ENCODE measurements at places on chromosomes 7 and 10.

DNA sequence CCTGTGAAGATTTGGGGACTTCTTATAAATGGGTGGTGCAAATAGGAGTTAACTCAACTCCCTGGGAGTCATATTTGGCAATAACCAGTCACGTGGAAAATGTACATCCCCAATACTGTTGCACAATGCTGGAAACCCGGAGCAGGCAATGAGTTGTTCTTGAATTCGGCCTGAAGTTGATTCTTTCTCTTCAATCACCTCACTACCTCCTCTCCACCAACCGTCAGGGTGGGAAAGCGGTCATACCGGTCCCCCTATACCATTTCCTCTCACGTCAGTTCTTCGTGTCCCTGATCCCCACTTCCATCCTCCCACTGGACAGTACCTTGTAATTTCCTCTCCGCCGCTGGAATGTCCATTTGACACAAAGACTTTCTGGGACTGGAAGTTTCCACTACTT lies 2.8 kb downstream of the GIMAP5 start:
- no peak for DNase-seq

DNA sequence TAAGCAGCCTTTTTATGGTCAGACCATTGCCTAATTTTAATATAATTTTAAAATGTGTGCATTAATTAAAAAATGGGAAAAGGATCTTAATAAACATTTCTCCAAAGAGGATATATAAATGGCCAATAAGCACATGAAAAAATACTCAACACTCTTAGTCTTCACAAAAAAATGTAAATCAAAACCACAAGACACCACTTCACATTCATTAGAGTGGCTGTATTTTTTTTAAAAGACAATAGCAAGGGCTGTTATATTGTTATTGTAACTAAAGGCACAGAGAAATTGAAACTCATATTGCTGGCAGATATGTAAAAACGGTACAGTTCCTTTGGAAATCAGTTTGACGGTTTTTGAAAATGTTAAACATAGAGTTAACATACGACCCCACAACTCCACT lies 3.2 kb upstream of the CROT start:
- no peak for DNase-seq

DNA sequence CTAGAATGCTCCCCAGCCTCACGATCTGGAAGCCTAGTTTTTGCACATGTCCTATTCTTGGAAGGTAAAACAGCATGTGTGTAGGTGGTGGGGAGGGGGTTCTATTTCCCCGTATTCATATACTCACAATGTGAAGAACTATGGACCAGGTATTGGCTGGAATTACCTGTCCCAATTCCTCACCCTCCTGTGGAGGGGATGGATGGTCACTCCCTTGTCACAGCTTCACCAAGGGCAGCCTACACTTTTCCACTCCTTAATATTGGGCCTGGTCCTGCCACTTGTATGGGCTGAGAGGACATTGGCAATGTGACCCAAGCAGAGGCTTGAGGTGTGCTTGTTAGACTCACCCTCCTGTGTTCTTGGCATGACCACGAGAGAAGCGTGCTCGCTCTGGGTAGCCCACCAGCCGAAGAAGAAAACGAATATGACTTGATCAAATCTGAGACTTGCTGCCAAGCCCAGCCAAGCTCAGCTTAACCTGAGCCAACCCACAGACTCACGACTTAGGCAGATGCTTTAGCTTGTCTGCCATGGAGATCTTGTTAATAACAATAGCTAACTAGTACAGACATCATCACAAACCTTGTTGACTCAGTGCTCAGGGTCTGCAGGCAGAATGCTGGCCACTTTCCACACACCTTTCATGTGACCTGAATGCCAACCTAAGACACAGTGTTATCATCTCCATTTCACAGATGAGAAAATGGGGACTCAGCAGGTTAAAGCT lies 17.2 kb downstream of the ZNF488 start:
- DNase-seq: no peak

- no peak for DNase-seq
Observed at GRCh38 chr10:53579773-53580172, 807.2 kb upstream of the MBL2 start.

- no peak for DNase-seq
Observed at GRCh38 chr7:142311876-142312275, 54.0 kb upstream of the PRSS58 start.

- DNase-seq: no peak
Observed at GRCh38 chr7:81768951-81769778, 682 bp downstream of the HGF start.

GRCh38 chr10:17645621-17646345 lies 1.8 kb downstream of the STAM start:
- DNase-seq: no peak

DNA sequence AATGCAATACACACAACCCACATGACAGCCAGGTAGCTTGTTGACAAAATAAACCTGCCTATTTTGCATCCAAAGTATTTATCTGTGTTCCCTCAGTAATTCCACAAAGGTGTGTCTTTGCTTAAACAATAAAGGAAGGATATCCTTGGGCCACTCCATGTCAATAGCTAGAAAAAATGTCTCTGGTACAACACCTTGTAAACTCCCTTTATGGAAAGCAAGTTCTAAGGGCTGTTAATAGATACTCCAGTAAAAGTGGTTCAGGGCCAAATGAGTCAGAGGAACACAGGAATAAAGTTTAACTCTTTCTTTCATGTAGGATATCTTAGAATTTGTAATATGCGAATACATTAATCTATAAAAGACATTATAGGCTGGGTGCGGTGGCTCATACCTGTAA lies 96.9 kb upstream of the LRRTM3 start:
- no peak for DNase-seq

- DNase-seq: no peak
Observed at GRCh38 chr10:27911011-27911410, 87.9 kb downstream of the ODAD2 start.

DNA sequence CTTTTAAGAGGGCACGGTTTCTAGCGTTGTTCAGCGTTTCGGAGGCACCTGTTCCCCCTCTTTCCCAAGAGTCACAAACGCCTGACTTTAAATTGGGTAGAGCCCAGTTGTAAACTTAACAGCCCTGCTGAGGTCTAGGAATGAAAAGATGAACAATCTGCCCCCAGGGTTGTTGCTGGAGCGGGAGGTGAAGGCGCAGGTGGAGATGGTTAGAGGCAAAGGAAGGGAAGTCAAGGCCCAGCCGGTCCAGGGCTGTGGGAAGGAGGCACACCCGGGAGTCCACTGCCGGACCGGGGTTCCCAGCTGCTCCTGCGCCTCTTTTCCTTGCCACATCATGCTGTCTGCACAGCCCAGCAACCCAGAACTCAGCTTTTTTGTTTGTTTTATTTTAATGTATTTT lies 770 bp downstream of the PRXL2A start:
- no peak for DNase-seq

GRCh38 chr10:89916468-89917215 lies 215.3 kb downstream of the KIF20B start:
- DNase-seq: peak; percentile 10

DNA sequence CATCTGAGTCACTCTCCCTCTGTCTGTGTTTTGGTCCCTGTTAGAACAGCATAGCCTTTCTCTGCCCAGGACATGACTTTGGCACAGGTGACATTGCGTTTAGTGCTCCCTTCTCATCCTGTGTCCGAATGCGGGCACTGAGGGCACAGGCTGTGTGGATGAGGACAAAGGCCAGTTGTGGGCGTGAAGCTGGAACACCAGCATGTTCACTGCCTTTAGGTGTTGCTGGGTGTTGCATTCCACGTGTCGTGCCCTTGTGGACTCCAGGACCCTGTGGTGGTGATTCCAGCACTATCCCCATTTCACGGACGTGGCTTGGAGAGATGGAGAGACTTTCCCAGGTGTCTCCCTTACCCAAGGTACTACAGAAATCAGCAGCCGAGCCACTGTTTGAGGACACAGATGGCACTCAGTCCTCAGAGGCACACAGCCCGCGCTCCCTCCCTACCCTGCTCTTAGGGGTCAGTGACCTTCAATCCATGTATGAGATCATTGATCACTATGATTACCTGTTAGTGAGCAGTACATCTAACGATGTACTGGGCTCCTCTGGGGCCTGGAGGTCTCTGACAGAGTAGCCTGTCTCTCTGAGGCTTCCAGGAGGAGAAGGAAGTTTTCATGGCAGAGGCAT lies 917 bp upstream of the CNPY1 start:
- DNase-seq: no peak

DNA sequence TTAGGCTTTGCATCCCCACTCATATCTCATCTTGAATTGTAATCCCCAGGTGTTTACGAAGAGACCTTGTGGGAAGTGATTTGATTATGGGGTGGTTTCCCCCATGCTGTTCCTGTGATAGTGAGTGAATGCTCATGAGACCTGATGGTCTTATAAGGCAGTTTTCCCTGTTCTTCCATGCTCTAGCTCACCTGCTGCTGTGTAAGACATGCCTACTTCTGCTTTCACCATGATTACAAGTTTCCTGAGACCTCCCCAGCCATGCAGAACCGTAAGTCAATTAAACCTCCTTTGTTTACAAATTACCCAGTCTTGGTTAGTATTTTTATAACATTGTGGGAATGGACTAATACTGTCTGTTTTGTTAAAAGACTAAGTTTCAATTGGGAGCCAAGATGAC lies 35.3 kb upstream of the ZNF92 start:
- DNase-seq: no peak

DNA sequence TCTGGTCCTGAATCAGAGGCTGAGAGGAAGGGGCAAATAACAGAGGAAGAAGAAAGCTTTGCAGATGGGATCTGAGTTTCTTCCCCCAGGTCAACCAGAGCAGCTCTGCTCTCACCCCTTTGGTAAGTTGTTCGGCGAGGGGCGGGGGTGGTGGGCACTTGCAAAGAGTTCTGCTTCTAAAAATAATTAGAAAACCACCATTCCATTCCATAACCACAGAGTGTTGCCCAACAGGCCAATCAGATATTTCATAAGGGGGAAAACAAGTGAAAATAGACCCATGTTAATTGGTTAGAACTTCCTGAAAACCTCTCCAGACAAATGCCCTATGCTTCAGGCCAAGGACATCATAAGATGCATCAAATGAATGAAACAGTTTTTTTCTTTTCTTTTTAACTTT lies 43.6 kb upstream of the R3HCC1L start:
- DNase-seq: no peak

DNA sequence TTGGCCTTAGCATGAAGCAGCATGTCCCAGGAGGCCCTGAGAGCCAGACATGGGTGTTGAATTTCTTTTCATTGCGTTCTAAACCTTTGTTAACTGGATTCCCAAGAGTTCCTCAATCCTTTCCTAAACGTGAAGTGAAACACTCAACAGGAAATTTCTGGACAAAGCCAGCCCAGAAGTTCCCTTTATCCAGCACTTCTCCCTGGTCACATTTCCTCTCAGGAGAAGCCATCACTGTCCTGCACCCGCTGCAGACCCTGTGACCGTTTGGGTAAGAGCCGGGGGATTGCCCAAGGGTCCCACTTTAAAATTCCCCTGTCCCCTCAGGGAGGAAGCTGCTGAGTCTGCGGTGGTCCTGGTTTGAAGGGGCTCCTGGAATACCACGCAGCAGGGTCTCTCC lies 88.0 kb upstream of the ZPBP start:
- DNase-seq: no peak

GRCh38 chr7:125126376-125126775 lies 196.8 kb upstream of the POT1 start:
- DNase-seq: no peak

DNA sequence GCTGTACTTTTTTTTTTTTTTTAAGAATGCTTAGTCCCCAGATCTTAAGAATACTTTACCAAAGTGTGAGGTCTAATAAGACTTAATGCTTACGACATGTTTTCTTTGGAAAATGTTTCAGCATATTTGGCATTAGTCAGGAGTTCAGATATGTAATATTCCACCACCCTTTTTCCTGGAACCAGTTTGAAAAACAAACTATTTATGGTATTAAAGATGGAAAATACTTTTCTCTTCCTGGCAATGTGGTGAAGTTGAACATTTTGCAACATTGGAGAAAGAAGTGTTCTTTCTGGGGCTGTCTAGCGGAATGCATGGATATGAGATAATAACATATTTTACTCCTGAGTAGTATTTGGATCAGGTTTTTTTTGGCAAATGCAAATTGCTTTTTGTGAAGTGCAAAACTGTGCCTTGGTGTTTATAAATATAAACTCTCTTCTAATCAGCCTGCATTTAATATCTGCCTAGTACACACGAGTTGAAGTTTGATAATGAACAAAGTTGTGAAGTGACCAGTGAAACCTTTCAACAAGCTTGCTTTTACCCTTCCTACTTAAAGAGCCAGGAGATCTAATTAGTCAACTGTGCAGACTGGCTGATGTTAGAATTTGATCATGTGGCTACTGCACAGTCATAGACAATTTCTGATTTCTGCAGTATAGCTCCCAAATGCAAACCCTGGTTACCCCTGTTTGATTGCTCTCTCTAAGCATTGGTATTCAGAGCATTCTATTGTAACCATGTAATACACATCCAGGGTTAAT lies 20.9 kb downstream of the MAP3K8 start:
- DNase-seq: no peak

- no peak for DNase-seq
Observed at GRCh38 chr7:16450366-16450765, 15.2 kb downstream of the SOSTDC1 start.

DNA sequence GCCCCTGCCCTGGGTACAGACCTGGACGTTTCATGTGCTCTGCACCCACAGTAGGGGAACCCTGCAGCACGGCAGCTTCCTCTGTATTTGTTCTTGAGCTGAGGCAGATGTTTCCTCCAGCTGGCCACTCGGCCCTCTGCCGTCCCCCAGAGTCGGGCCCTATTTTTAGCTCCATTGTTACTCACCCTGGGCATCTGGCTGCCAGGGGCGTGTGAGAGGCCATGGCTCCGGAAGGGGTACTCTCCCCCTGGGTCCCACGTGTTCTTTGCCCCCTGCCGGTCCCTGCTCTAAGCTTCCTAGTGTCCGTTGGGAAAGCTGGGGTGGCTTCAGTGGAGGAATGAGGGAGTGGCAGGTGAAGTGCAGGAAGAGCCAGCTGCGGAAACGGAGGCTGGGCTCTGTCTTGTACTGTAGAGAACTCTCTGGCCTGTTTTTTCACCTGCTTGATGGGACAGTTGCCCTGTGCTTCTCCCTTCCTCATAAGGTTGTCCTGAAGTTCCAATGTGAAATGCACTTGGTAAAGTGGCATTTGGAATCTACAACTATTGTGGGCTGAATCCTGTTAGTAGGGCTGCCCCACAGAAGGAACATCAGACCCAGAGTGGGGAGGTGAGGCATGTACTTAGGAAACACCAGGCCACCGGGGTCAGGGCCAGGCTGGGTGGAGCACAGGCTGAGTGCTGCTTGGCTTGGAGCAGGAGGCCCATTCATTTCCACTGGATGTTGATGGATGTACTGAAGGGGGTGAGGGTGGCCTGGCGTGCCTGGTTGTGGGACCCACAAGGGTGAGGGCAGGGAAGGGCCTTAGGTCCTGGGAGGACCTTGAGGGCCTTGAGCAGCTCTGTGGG lies 30.6 kb downstream of the PALD1 start:
- no peak for DNase-seq

- peak; percentile 77 for DNase-seq
Observed at GRCh38 chr7:43869867-43870240, 537 bp upstream of the MRPS24 start.

DNA sequence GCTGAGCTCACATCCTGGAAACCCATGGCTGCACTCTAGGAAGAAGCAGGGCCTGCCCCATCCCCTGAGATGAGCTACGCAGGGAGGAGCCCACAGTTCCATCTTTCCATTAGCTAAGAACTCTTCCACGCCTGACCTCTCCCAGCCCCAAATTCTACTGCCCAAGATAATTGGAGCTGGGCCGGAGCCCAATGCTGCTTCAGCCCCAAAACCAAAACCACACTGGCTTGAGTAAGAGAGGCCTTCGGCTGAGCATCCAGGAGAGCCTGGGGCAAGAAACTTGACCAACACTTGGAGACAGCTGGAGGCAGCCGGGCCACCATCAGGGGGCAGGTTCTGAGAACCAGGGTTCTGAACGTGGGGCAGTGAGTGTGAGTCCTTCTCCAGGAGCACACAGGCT lies 116.1 kb upstream of the ZMIZ1 start:
- no peak for DNase-seq

Data from kidney epithelial cell (primary cell).